Ascending aorta (tissue), 2 donors: ENCODE measurements at places on chromosomes 1 and 21.

DNA sequence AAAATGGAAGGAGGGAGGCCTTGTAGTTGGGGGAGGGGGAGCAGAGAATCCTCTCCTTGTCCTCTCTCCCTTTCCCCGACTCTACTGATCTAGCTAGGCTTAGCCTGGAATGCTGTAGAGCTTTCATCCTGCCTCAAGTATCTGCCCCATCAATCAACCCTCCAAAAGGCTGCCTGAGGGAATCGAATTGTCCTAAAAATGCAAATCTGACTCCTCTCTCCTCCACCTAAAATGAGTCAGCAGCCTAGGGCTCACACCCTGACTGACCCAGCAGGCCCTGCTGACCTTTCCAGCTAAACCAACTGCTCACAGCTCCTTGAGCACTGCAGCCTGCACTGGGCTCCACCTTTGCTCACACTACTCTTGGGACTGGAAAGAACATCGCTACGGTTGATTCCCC is 2.8 kb downstream of the HPDL start:
- DNase-seq, result no peak
- H3K27ac ChIP-seq, result no peak overlapping the region
- H3K27me3 ChIP-seq, result no peaks in the 10 kb centered on the region
- no peak overlapping the region for H3K4me3 ChIP-seq
- H3K36me3 ChIP-seq, result peaks cover 34% of the 10 kb centered on the region
- H3K4me1 ChIP-seq, result peaks cover 8% of the 10 kb centered on the region

GRCh38 chr1:235859789-235860188 is 6.9 kb downstream of the LYST start:
- H3K36me3 ChIP-seq, result no peaks in the 10 kb centered on the region
- no peak for DNase-seq
- H3K27ac ChIP-seq, result no peak overlapping the region

- no peaks in the 10 kb centered on the region for H3K27me3 ChIP-seq
- H3K36me3 ChIP-seq, result no peaks in the 10 kb centered on the region
- no peak for DNase-seq
- H3K4me3 ChIP-seq, result no peak overlapping the region
These were observed 26.3 kb upstream of the SLC5A9 start for GRCh38 chr1:48196237-48196636.

DNA sequence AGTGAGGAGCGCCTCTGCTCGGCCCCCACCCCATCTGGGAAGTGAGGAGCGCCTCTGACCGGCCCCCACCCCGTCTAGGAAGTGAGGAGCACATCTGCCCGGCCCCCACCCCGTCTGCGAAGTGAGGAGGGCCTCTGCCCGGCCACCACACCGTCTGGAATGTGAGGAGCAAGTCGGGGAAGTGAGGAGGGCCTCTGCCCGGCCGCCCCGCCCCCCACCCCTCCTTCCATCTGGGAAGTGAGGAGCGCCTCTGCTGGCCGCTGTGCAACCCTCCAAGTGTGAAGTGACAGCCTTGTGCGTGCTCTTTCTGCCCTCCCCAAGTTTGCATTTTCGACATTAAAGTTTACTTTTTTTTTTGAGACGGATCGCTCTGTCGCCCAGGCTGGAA is 5.1 kb upstream of the ZZZ3 start:
- no peak overlapping the region for H3K4me3 ChIP-seq
- H3K27me3 ChIP-seq, result no peaks in the 10 kb centered on the region
- no peak overlapping the region for H3K27ac ChIP-seq
- no peaks in the 10 kb centered on the region for H3K36me3 ChIP-seq

GRCh38 chr1:246497331-246497915 is 9.7 kb downstream of the SMYD3 start:
- H3K27me3 ChIP-seq, result no peaks in the 10 kb centered on the region
- no peak overlapping the region for H3K4me3 ChIP-seq
- no peak overlapping the region for H3K27ac ChIP-seq
- H3K36me3 ChIP-seq, result no peaks in the 10 kb centered on the region

GRCh38 chr1:92004129-92004528 is 25.7 kb upstream of the EPHX4 start:
- no peaks in the 10 kb centered on the region for H3K27me3 ChIP-seq
- no peak for DNase-seq
- H3K4me3 ChIP-seq, result no peak overlapping the region
- H3K36me3 ChIP-seq, result no peaks in the 10 kb centered on the region

GRCh38 chr1:221839782-221840395 is 98.0 kb upstream of the DUSP10 start:
- no peak for DNase-seq
- no peak overlapping the region for H3K27ac ChIP-seq
- H3K4me3 ChIP-seq, result no peak overlapping the region
- no peaks in the 10 kb centered on the region for H3K4me1 ChIP-seq
- no peaks in the 10 kb centered on the region for H3K36me3 ChIP-seq

GRCh38 chr1:175133673-175134435 is 58.7 kb downstream of the KIAA0040 start:
- no peaks in the 10 kb centered on the region for H3K36me3 ChIP-seq
- no peak for DNase-seq
- H3K27ac ChIP-seq, result no peak overlapping the region
- H3K27me3 ChIP-seq, result no peaks in the 10 kb centered on the region
- H3K4me1 ChIP-seq, result peaks cover 7% of the 10 kb centered on the region

GRCh38 chr1:63115527-63115926 is 206.8 kb upstream of the FOXD3 start:
- H3K36me3 ChIP-seq, result no peaks in the 10 kb centered on the region
- H3K27ac ChIP-seq, result no peak overlapping the region
- no peak for DNase-seq
- H3K4me3 ChIP-seq, result no peak overlapping the region
- H3K27me3 ChIP-seq, result no peaks in the 10 kb centered on the region

DNA sequence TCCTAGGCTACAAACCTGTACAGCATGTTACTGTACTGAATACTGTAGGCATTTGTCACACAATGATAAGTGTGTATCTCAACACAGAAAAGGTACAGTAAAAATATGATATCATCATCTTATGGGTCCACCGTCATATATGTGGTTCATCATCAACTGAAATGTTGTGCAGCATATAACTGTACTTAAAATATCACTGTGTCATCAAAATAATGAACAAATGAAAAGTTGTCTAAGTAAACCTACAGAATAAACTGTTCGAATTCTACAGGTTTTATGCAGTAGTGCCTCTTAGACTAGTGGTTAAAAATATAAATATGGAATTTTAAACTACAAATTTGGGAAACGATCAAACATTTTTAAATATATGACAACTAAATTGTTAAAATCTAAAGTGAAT is 328.8 kb downstream of the KCTD3 start:
- no peaks in the 10 kb centered on the region for H3K27me3 ChIP-seq
- no peaks in the 10 kb centered on the region for H3K4me1 ChIP-seq
- no peaks in the 10 kb centered on the region for H3K36me3 ChIP-seq
- no peak for DNase-seq

DNA sequence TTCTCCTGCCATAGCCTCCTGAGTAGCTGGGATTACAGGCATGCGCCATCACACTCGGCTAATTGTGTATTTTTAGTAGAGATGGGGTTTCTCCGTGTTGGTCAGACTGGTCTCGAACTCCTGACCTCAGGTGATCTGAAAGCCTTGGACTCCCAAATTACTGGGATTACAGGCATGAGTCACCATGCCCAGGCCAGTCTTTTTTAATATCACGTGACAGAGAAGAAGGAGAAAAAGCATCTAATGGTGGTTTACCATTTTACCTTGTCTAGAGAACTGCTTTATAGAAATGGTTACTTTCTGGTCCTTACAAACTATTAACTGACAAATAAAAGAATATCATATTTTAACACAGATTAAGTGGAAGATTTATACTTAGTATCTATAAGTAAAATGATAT is 168.0 kb downstream of the PTPRC start:
- H3K36me3 ChIP-seq, result no peaks in the 10 kb centered on the region
- no peak overlapping the region for H3K4me3 ChIP-seq
- no peak overlapping the region for H3K27ac ChIP-seq
- no peak for DNase-seq
- H3K4me1 ChIP-seq, result no peaks in the 10 kb centered on the region

- H3K4me3 ChIP-seq, result peak overlapping the region; percentile 79
- no peaks in the 10 kb centered on the region for H3K27me3 ChIP-seq
- no peak for DNase-seq
- H3K4me1 ChIP-seq, result peaks cover 18% of the 10 kb centered on the region
- peaks cover 9% of the 10 kb centered on the region for H3K36me3 ChIP-seq
These were observed 1.3 kb downstream of the CERS2 start for GRCh38 chr1:150973258-150973835.

GRCh38 chr1:109776206-109776835 is 12.6 kb upstream of the EPS8L3 start:
- H3K36me3 ChIP-seq, result no peaks in the 10 kb centered on the region
- DNase-seq, result no peak
- H3K27me3 ChIP-seq, result no peaks in the 10 kb centered on the region
- H3K4me1 ChIP-seq, result peaks cover 4% of the 10 kb centered on the region
- H3K27ac ChIP-seq, result no peak overlapping the region

DNA sequence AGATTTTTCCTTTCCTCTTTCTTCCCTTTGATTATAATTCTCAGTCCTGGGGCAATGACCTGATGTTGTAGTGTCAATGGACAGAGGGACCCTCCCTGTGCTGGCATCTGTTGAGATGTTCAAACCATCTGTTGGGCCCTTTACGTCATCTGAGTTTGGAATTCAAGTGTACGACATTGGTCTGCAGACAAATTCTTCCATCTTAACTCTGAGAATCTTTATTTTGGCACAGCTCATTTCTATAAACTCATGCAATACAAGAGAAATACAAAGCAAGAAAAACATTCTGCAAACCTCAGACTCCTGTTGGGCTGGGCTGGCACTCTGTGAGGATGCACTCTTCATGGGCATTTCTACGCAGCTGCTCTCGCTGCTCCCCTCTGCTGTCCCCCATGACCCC is 54.2 kb downstream of the IFI44 start:
- DNase-seq, result no peak
- H3K4me3 ChIP-seq, result no peak overlapping the region
- no peaks in the 10 kb centered on the region for H3K36me3 ChIP-seq
- H3K27me3 ChIP-seq, result no peaks in the 10 kb centered on the region

GRCh38 chr1:96641282-96641681 is 80.3 kb upstream of the PTBP2 start:
- H3K27me3 ChIP-seq, result no peaks in the 10 kb centered on the region
- no peak overlapping the region for H3K27ac ChIP-seq
- no peak for DNase-seq

GRCh38 chr1:114153261-114154145 is at the start of gene SYT6:
SYT6 (minus strand) TSS chr1:114153869; CDS start chr1:114153772, 97 bp downstream.
- peaks cover 7% of the 10 kb centered on the region for H3K4me1 ChIP-seq
- no peak for DNase-seq
- peaks cover 30% of the 10 kb centered on the region for H3K27me3 ChIP-seq
- peak within 1 kb of the TSS; percentile 41 for H3K4me3 ChIP-seq

GRCh38 chr1:213376862-213377372 is 325.9 kb downstream of the RPS6KC1 start:
- no peaks in the 10 kb centered on the region for H3K4me1 ChIP-seq
- no peak overlapping the region for H3K4me3 ChIP-seq
- no peak for DNase-seq
- H3K36me3 ChIP-seq, result no peaks in the 10 kb centered on the region
- no peaks in the 10 kb centered on the region for H3K27me3 ChIP-seq
- H3K27ac ChIP-seq, result no peak overlapping the region
